Activated naive CD4-positive, alpha-beta T cell treated with anti-CD3 and anti-CD28 coated beads, Interleukin-2, amount 10 ng/mL, durations not matched to agents 7 days and 5 days (primary cell): ENCODE measurements at places on chromosomes 3 and 15.

GRCh38 chr3:143529018-143529478, 319.2 kb downstream of the SLC9A9 start:
- DNase-seq = no peak

DNA sequence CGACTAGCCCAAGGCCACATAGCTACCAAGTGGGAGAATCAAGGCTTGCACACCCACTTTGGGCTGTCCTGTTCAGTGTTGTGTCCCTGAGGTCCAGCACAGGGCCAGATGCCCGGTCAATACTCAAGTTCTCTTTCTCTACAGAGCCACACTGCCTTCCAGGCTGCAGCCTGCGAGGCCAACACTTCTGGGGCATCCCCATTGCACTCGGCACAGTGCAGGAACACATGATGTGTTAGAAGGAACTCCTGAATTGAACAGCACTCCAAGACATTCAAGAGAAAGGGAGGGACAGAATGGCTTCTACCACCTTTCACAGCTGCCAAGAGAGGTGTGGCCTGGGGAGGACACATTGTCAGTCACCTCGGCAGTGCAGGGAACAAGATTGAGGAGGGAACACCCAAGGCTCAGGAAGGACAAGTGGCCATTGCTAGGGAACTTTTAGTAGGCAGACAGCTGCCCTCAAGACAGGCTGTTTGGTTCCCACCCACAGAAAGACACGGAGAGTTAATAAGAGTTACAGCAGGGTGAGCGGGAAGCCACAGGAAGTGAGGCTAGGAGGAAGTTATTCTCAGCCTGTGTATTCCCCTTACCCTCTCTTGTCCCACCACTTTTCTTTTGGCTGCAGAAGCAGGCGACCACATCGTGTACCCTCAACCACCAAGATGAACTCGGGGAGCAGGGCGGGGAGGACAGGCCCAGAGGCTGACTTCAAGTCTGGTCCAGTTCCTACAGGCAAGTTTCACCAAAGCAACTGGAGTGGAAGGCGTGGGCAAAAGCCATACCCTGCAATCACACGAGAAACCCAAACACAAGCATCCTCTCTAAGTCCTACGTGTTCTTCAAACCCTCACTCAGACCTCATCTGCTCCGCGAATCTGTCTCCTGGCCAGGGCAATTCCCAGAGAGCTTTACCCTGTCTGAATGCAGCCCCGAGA, 69.4 kb downstream of the SRGAP3 start:
- peak; percentile 37 for DNase-seq

- no peak for DNase-seq
Measured at GRCh38 chr3:177657243-177657642, 460.0 kb upstream of the TBL1XR1 start.

GRCh38 chr15:31004220-31004733, 12.8 kb upstream of the MTMR10 start:
- DNase-seq = peak; percentile 58

DNA sequence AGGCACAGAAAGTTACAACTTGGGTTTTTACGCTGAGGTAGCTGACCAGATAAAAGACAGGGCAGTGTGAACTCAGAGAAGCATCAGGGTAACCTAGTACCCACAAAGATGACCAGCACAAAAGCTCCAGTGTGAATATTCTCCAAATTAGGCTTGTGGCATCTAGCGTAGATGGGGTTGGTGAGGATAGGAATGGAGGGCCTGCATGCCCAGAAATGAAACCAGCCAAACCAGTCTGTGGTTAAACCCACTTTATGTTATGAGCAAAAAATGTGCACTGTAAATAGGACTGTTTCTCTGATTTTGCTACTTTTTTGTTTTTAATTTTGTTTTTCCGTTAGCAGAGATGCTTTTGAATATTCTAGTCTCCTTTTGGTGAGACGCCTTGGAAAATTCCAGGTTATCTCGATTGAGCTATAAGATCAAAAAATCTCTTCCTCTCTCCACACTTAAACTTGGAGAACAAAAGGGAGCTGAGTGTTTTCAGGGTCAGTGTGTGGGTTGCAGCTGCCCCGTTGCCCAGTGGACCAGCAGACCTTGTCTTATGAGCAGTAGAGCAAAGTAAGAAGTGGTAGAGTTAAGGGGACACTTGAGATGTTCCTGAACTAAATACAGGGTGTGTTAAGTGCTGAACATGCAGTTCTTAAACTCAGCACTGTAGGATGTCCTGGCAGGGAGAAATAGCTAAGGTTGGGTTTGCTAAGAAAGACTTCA, 132.9 kb downstream of the C3orf38 start:
- DNase-seq = no peak

DNA sequence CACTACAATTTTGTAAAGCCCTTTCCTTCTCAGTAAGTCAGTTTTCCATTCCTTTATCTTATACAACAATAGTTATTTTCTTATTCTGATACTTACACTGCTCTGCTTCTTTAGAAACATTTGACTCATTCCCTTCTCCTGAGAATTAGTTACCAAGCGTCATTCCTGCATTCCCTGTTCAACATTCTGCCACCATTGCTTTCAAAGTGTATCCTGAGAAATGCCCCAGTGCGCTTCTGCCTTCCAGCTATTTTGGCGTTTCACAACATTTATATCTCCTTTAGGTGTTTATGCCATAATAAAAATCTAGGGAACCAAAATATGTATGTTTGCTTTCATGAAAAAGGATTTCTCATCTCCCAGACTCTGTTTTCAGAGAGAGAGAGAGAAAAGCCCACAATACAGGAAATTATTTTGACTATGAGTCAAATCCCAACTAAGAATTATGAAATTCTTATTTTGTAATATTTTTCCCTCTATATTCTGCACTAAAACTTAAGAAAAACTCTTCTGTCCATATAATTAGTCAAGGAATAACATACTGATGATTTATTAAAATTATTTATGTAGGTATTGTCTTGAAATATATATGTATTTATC, 118.2 kb upstream of the RAP2B start:
- DNase-seq = no peak

DNA sequence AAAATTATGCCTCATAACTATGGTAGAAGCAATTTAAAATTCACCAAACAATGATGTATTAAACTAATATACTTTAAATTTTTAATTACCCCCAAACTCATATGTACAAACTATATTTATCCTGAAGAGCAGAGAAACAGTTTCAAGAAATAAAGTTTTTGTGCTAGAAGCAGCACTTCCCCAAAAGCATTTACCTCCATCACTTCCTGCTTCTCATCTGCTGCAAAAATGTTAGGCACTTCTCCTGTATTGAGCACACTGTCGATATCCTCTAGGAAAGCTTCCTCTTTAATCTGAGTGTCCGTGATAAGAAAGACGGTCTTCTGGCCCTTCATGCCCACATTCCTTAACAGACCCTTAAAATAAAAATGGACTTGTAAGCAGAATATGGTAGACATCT, 101.5 kb upstream of the ASB14 start:
- no peak for DNase-seq

GRCh38 chr3:194166682-194167479, 30.9 kb downstream of the HES1 start:
- no peak for DNase-seq

- no peak for DNase-seq
Measured at GRCh38 chr3:141373232-141373631, 4.9 kb downstream of the ZBTB38 start.

GRCh38 chr3:167078070-167078622, 302.0 kb downstream of the ZBBX start:
- no peak for DNase-seq

- DNase-seq = peak; percentile 37
Measured at GRCh38 chr15:86663304-86663703, 583.6 kb downstream of the AGBL1 start.
